Left cardiac atrium (tissue), 4 donors: ENCODE measurements at places on chromosomes 7 and 10.

DNA sequence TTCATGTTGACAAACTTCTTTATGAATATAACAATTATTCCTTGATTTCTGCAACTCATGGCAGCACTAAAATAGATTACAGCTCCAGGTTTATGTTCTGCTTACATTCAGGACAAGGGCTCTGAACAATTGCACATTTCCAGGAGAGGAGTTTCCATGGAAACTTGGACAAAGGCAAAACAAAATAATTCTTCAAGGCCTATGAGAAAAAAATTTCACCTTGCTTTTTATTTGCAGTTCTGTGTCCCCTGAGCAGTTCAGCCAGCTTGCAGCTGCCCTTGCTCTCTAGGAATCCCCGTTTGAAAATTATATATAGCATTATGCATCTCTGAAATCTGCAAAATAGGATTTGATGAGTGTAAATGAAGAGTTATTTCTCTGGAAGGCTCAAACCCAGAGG, 71.7 kb downstream of the ARL4A start:
- no peak for DNase-seq

- no peak for DNase-seq
Observed at GRCh38 chr7:1245524-1246050, 12.9 kb downstream of the UNCX start.

DNA sequence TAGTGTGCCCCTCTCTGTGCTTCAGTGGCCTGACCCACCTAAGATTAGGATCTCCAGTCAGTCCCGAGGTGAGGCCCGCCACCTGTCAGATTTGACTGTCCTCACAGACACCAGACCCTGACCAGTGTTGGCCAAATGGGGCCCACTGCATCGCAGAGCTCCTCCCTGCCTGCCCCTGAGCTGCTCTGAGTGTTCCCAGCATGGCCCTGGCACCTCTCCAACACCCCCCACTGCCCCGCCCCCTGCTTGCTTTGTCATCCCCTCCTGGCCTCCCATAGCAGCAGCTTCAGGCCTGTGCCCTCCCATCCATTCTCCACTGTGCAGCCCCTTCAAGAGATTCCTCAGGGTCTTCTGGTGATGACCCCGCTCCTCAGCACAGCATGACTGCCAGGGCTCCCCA, 67.6 kb downstream of the C10orf120 start:
- DNase-seq: no peak

DNA sequence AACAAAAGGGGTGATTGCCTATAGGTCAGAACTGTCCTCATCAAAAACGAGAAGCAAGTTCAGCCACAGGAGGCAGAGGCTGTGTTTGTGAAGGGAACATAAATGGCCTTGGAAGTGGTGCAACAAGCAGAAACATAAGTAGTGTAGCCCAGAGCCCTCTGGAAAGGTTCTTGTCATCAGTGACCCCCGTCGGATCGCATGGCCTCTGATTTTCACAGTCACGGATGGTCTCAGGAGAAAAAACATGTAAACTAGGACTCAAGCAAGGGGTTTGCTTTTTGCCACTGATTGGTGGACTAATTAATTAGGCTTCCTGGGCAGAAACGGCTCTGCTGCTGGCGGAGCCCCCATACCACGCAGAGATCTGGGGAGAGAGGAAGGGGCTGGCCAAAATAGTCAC, 496.5 kb upstream of the MKI67 start:
- DNase-seq: no peak

DNA sequence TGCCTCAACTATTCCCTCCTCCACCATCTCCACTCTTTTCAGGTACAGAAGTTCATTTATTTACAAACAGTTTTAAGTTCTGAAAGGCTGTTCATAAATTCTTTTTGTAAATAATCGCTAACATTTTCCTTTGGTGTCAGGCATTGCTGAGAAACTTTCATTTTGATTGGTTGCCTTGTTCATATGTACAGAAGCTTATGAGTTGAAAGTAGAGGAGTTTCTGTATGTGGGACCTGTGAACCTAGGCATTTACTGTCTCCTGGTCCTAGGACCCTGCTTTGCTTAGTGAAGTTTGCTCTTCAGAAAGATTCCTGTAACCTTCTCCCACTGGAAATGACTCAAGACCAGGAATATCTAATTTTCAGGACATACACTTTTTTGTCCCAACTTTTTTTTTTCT, 30.4 kb downstream of the CCSER2 start:
- no peak for DNase-seq

DNA sequence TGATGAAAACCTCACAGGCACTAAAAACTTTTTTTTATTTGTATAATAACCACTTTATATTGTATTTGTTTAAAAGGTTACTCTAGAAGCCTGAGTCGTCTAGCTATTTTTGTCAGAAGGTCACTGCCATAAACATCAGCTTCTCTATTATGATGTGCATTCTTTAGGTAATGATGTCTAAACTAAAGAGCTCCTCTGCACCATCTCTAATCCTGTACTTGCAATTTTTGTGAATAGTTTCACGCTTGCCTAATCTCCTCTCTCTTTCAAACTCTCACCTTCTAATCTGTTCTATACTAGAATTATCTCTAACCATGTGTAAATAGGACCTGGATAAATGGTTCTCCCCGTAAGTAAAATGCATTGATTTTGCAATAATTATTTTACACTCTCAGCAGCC, 10.5 kb upstream of the CHUK start:
- DNase-seq: no peak

DNA sequence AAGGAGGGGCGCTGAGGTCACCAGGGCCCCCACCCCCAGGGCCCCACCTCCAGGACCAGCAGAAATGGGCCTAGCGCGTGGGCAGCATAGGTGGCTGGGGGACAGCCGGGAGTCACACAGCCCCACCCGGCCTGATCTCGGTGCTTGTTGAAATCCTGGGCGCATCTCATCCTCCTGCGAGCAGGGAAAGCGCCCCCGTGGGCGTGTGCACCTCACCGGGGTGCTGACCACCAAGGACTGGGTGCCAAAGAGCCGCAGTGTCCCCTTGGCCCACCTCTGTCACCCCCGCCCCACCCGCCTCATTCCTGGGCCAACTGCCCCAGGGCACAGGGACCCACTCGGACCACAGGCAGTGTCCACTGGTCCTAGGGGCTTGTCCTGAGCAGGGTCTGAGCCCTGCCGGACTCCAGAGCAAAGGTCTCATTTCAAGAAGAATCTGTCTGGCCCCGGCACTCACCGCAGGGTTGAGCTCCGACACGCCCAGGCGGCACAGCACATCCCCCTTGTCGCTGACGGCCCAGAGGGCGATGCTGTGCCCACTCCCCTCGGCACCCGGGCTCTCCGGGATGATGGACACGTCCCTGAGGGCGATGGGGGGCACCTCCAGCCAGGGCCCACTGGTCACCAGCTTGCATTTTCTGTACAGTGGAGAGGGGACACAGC, 11.4 kb downstream of the BHLHA15 start:
- DNase-seq: peak; percentile 23

- DNase-seq: no peak
Observed at GRCh38 chr10:22682237-22683139, 31.9 kb downstream of the PIP4K2A start.

DNA sequence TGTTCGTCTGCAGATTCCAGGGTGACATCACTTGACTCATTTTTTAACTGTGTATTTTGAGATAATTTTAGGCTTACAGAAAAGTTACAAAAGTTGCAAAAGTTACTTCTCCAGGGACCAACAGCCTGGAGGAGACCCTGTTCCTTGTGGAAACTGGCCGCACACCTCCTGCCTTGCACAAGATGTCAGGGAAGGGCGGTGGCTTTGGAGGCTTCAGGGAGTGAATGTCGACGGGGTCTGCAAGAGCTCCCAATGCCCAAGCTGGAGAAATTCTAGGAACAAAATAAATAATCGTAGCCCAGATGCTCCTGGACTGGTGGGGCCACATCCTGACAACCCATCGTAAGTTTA, 62.2 kb upstream of the FAM20C start:
- DNase-seq: no peak

GRCh38 chr10:11679946-11680345, 62.2 kb upstream of the ECHDC3 start:
- no peak for DNase-seq

DNA sequence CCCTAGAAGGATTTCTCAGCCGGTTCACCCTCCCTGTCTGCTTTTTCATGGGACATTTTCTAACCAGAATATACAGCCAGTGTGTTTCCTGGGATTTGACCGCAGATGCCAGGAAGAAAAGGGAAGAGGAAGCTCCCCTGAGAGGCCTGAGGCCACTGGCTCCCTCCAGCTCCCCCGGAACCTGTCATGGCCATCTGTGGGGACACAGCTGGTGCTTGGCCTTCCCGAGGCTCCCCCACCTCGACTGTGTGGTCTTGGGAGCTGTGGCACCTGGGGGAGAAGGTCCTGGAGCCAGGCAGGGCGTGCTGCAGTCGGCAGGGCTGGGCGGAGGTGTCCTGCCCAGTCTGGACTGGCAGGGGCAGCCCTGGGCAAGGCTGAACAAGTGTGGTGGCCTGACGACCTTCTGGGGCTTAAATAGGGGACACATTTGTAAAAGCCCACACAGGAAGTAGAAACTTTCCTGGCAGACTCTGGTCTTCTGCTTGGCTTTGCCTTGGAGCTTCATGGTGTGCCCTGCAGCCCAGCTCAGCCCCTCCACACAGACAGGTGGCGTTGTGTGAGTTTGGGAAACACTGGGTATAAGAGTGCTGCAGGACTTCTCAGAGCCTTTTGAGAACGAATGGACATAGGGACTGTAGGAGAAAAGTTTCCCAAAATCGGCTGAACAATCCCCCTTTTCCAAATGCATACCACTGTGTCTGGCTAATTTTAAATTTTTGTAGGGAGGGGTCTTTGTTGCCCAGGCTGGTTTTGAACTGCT, 6.8 kb downstream of the BRI3 start:
- DNase-seq: no peak

- DNase-seq: no peak
Observed at GRCh38 chr7:47942132-47942531, 6.1 kb downstream of the PKD1L1 start.

- no peak for DNase-seq
Observed at GRCh38 chr7:82428186-82428961, 15.2 kb downstream of the CACNA2D1 start.

DNA sequence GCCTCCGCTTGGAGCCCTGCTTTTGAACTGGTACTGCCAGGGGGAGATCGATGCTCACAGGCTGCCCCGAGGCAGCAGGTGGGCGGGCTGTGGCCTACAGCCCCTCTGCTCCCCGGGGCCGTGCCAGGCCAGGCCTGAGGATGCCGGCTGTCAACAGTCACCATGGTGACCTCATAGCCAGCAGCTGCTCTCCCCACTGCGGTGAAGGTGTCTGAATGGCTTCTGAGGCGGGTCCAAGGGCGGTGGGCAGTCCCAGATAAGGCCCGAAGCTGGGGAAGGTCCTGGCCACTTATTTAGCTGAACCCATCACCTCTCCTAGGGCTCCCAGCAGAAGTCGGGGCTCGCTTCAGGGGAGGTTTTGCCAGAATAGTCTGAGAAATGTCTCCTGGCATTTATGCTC, 179.3 kb downstream of the ARHGAP12 start:
- no peak for DNase-seq

- DNase-seq: no peak
Observed at GRCh38 chr7:1898628-1899185, 228.6 kb downstream of the ELFN1 start.

DNA sequence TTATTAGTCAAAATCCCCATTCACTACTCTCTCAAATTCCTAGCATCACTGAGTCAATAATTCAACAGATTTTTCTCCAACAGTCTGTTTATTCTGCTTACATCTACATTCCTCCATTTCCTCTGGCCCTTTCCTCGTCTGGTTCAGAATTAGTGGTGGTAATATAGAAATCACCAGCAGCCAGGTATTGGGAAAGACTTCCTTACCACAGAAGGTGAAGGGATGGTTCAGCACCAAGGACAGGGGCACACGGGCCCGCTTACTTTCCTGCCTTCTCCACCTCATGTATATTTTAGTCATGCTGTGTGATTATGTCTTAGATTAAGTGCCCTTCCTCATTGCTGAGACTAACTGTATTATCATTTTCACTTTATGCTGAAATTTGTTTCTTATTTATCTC, 70.4 kb upstream of the APBB1IP start:
- DNase-seq: no peak

- no peak for DNase-seq
Observed at GRCh38 chr10:36574207-36574606, 551.2 kb upstream of the ANKRD30A start.
